ENCODE measurements at places on chromosomes 1 and 21.

DNA sequence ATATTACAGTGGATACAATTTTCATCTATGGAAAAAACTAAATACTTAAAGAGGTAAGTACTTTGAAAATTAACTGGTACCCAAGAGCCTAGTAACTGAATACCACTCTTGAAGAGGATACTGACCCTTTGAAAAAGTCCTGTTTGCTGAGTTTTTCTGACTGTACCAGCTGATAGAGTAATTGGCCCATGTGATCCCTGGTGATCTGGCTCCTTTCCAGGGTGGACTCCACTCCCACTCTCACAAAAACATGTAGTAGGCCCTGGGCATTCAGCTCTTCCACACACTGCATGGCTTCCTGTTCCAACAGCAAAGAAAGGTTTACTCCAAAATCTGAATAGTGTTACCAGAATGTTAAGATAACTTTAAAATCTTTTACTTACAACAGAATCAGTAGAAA is 53.6 kb upstream of the HP1BP3 start:
- no peak for DNase-seq

DNA sequence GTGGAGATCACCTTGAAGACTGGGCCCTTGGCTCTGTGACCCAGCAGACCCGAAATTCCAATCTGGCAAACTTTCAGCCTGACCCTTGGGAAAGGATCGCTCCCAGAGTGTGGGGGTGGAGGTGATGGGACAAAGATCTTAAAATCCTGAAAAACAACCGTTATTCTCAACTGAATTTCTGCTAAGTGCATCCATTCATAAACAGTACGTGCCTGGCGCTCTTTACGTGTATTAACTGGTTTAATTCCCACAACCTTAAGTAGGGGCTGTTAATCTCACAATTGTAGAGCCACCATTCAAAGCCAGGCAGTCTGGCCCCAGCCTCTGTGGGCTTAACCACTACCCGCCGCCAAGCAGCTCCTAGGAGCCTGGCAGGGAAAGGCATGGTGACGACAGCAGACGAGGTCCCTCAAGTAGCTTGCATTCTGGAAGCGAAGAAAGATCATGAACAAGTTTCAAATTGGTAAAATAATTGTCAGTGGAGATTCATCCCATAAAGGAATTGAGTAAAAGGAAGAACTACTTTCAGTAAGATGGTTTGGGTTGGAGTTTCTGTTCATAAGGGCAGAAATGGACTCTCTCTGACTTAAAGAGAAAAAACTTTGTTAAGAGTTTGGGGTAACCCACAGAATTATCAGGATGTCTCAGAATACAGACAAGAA is 11.4 kb upstream of the RGS16 start:
- peak; percentile 81 for DNase-seq

GRCh38 chr1:24928689-24929397 is 1.2 kb downstream of the RUNX3 start:
- DNase-seq: no peak

- no peak for DNase-seq
These were observed 100.8 kb upstream of the C1orf174 start for GRCh38 chr1:4000811-4001251.

DNA sequence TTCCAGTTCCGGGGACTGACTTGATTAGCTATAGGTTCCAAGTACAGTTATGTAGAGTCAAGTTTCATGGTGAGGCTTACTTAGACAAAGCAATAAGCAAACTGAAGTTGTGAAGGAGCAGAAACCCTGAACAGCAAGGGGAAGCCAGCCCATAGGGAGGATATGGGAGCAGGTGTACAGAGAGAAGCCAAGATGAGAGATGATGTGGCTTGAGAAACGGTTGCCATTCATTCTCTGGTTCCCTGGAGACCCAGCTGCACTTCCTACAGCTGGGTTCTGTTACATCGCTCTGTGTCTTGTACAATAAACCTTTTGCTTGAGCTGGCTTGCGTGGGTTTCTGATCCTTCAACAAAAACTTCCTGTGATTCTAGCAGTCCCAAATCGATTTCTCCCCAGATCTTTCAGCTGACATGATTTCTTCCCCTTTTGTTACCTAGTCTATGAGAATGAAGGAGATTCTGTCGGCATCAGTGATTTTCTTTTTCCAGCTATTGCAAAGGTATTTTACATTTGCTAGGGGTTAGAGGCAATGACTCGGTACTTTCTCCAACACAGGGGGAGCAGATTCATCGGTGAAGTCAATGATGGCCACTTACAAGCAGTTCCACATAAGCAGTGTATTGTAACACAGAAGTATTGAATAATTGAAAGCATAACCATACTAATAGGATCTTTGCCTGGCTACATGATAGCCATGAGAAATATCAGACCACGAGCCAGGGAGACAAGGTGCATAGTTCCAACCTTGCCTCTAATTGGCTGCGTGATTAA is 67.3 kb downstream of the URB2 start:
- DNase-seq: no peak

- no peak for DNase-seq
These were observed 54.5 kb upstream of the PPM1J start for GRCh38 chr1:112769611-112770010.

GRCh38 chr21:38930853-38931252 is 125.1 kb downstream of the ETS2 start:
- DNase-seq: no peak

GRCh38 chr1:40014812-40015594 is 25.5 kb upstream of the CAP1 start:
- DNase-seq: no peak

DNA sequence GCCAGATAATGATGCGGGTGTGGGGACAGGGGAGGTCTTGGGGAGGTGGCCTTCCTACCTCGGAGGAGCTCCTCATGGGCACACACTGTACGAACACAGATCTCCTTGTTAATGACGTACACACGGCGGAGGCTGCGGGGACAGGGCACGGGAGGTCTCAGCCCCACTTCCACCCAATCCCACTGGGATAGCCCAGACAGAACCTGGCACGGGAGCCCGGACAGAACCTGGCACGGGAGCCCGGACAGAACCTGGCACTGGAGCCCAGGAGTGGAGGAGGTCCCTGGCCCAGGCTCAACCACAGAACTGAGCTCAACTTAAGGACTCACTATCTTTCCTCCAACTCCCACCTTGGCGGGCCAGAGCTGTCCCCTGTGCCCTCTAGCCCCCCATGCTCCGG is 5.2 kb downstream of the MFAP2 start:
- DNase-seq: no peak

DNA sequence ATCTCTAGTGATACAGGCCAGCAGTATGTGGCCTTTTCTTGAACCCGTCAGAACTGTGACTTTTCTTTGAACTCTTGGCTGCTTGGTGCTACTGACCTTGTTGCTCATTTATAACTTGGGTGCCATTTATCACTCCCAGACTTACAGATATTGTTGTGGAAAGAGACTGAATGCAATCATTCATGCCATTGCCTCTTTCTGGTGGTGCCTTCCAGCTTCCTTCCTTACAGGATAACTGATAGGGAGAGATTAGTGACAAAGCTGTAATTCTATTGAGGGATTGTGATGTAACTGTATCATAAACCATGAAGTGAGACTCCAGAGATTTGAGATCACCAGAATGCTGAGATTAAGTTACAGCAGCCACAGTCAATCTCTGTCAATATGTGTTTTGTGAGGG is 256.5 kb downstream of the USP25 start:
- no peak for DNase-seq

- peak; percentile 18 for DNase-seq
These were observed 31.9 kb downstream of the NEK2 start for GRCh38 chr1:211643324-211644212.

- DNase-seq: no peak
These were observed 275.6 kb upstream of the ADGRL2 start for GRCh38 chr1:81525085-81525484.

DNA sequence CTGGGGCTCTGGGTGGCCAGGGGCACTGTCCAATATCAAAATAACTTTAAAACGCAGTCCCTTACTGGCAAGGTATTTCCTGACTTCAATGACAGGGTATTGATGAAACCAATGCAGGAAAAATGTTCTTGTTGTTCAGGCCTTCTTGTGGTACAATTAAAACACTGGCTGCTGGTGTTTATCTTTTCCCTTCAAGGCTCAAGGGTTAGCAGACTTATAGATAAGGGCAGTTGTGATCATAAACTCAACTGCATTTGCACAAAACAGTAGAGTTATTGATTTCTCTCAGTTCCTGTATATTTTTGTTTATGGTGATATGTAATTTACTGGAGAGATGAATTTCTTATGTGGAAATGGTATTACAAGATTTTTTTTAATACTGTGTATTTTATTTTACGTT is 2.7 kb upstream of the CD84 start:
- no peak for DNase-seq

- no peak for DNase-seq
These were observed 21.6 kb upstream of the C1orf159 start for GRCh38 chr1:1137256-1138045.

DNA sequence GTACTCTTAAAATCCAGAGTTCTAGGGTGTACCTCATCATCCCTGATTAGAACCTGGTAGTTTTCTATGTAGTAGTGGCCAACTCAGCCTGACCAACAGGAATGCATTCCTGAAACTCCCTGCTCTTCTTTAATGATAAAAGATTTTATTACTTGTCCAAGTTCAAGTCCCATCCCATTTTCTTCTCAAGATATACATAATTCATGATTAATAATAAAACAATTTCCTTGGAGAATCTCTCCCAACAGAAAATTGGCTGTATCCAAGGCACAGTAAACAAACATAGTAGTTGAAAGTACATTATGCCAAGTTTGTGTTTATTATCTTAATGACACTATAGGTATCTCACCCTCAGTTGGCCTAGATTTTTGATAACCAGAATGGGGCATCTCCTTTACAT is 714.1 kb upstream of the ADAMTS5 start:
- DNase-seq: no peak

DNA sequence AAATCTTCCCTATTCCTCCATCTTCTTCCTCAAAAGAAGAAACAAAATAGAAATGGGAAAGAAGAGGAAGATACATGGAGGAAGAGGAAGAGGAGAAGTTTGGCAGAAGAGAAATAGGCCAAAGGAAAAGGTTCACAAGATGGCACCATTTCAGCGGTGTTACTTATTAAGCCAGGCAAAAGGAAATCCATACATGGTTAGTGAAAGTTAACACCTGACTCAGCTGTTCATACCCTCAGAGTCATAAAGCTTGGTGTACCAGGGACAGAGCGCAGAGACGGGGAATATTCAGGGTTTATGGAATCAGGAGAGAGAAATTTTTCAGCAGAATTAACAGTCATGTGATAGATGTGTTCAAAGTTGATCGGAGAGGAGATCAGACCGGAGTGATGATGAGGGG is 70.6 kb downstream of the COQ8A start:
- no peak for DNase-seq

DNA sequence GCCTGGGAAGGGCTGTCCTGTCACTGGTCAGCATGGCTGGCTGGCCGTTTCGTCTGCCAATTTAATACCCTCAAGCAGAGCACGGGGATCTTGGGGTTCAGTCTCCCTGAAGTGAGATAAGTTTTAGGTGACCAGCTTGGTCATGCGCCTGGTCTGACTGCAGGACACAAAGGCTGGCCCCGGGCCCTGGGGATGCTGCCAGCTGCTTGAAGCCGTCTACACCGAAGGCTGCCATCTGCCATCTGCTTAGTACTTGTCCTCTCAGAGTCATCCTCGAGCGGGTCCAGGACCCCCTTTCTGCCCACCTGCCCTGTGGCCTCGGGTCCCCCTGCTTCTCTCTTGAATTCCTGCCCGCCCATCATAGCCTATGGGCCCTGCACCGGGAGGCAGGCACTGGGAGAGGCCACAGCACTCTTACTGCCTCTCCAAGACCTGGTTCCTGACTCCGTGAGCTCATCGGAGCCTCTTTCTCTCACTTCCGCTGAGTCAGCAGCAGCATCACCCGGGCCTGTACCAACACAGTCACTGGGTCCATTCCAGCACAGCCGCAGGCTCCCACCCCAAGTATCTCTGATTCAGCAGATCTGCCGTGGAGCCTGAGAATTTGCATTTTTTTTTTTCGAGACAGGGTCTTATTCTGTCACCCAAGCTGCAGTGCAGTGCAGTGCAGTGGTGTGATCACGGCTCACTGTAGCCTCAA is 7.0 kb downstream of the FBLIM1 start:
- no peak for DNase-seq

GRCh38 chr1:168964478-168964877 is 142.0 kb upstream of the ATP1B1 start:
- no peak for DNase-seq

GRCh38 chr1:198519639-198520501 is 20.6 kb downstream of the ATP6V1G3 start:
- DNase-seq: no peak

GRCh38 chr1:36097693-36098585 is 9.2 kb downstream of the ADPRS start:
- DNase-seq: no peak

DNA sequence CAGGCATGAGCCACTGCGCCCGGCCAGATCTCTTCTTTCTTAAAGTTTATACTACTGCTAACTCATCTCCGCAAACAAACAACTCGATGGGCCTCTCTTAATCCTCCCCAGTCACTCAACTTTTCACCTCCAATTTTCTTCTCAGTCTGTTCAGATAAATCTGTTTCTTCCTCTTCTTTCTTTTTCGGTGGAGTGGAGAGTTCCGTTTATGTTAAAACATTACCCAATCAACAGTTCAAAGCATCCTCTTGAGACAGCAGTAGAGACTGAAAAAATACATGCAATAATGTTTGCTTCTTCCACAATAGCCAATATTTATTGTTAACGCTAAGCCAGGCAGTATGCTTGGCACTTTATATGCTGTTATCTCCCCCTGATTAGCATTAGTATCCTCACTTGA is 1.4 kb upstream of the ANKRD13C start:
- DNase-seq: no peak

DNA sequence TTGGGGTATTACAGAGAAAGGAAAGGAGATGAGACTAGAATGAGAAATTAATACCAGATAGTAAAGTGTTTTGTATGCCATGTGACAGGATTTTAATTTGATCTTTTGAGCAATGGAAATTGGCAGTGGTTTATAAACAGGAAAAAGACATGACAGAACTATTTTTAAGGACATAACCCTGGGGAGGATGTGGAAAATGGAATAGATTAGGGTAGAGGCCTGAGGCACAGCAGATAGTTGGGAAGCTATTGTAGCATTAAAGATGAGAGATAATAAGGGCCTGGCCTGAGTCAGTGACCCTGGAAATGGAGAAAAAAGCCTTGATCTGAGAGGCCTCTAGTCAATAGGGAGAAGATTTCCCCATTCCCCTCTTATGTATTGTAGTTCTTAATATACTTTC is 22.1 kb upstream of the KCNA3 start:
- DNase-seq: no peak

DNA sequence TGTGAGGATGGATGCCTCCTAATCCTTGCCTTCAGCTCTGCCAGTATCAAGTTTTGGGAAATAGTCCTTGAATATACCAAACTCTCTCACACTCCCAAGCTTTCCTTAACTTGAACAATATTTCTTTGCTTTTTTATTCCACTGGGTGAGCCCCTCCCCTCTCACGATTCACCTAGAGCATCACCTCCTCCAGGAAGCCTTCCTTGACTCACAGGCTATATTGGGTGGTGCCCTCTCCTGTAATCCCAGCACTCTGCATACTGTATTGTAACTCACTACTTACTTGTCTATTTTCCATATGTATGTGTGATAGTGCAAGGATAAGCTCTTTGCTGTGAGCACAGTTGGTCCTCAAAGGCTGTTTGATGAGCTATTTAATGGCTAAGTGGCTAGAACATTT is 114.7 kb downstream of the PLXNA2 start:
- DNase-seq: no peak

- DNase-seq: no peak
These were observed 12.9 kb downstream of the EPHX1 start for GRCh38 chr1:225822655-225823403.
